ENCODE measurements at places on chromosomes 12 and 14.

- DNase-seq = no peak
Measured at GRCh38 chr12:1657688-1658087, 28.7 kb downstream of the WNT5B start.

DNA sequence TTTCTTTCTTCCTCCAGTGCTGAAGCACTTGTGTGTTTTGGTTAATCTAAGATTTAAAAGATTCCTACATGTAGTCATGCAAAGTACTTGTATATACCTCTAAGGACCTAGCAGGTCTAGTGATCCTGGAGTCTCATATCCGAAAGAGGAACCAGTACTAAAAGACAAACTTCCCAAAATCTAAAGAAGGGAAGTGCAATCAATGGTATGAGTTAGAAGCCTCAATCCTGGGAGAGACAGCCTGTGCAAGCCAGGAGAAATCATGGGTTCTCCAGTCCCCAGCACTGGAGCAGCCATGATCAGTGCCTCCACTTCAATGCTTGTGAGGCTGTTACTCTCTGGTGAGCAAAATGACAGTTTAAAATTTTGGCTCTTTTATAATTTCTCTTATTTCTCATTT is 277.4 kb downstream of the DAD1 start:
- no peak for DNase-seq

GRCh38 chr12:24933694-24934407 is 15.1 kb downstream of the BCAT1 start:
- no peak for DNase-seq

DNA sequence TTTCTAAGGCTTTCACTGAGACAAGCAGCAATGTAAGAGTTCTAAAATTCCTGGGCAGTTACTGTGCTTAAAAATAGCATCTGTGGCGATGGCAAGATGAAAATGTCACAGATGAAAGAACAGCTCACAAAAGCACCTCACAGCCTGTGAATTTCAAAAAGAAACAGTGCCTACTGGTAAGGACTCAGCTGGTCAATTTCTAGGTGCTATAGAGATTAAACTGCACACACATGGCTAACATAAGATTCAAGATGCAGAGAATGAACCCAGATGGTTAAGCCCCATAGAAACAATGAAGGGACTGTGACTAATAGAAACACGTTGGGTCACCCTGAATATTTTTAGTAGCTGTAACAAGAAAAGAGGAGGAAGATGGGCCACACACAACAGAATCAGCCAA is 12.0 kb upstream of the IL26 start:
- no peak for DNase-seq

DNA sequence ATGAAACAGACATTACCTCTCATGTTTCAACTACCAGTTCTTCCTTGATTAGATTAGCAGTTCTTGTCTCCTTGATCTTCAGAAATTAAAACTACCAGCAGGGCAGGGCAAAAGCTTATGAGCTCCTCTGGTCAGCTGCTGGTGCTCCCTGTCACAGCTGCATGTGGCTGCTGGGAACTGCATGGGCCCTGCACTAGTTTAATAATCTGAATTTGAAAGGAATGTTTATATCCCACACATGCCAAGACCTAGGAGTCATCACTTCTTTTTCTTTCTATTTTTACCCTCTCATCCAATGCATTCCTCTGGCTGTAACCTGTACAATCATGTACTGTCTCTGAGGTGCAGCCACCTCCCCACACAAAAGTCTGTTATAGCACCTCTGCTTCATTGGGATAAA is 73.9 kb downstream of the ARMH4 start:
- DNase-seq = peak; percentile 59

DNA sequence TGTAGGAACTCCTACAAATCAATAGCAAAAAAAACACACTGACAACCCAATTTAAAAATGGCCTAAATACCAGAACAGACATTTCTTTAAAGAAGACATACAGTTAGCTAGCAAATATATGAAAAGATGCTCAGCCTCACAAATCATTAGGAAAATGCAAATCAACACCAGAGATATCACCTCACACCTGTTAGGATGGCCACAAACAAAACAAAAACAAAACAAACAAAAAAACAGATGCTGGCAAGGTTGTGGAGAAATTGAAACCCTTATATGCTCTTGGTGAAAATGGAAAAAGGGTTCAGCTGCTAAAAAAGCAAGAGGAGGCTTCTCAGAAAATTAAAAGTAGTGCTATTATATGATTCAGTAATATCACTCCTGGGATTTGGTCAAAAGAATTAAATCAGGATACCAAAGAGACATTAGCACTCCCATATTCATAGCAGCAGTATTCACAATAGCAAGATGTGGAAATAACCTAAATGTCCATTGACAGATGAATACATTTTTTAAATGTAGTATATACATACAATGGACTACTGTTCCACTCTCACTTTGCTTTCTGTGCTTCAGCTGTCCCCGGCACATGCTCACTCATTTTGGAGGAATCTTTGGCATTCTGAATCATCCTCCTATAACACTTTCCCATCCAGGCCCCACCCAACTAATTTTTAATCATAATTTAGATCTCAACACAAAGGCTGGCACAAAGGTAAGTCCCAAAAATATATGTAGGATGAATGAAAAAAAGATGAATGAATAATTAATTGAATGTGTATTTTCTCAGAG is 99.1 kb downstream of the SYT1 start:
- DNase-seq = peak; percentile 26

DNA sequence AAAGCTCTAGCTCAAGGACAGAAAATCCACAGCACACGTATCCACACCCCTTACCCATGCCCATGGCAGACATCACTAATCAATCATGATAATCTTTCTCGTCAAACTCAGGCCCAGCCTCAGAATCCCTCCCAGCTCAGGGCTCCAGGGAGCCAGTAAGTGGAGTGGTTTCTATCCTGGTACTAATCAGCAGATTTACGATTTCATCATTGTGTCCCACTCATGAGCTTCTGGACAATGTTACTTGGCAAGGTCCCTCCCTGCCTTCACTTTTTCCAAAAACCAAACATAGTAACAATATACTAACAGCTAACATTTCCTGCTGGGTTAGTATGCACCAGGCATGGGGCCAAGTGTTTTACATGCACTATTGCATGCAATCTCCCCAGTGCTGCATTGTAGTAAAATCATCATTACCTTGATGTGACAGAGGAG is 45.8 kb upstream of the NCOR2 start:
- DNase-seq = peak; percentile 78

DNA sequence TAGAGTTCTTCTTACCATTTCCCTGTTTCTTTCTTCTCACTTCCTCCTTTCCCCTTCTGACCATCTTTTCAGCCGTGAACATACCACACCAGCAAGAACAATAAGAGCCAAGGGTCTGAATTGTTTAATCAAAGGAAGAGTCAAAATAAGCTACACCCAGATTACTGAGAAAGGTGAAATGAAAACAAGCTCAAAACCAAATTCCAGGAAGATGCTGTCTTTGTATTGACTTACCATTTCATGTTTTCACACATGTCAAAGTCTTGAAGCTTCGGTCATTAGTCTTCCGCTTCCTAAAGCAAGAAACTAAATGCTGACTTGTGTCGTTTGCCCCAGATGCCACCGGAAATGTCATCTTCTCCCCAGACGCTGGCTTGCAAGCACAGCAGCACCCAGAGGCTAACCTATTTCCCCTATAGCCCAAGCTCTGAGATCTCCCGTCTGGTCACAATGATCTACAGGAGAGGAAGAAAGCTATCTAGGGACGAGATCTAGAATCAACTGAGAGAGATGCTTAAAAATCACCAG is 136.5 kb upstream of the AMIGO2 start:
- DNase-seq = no peak

DNA sequence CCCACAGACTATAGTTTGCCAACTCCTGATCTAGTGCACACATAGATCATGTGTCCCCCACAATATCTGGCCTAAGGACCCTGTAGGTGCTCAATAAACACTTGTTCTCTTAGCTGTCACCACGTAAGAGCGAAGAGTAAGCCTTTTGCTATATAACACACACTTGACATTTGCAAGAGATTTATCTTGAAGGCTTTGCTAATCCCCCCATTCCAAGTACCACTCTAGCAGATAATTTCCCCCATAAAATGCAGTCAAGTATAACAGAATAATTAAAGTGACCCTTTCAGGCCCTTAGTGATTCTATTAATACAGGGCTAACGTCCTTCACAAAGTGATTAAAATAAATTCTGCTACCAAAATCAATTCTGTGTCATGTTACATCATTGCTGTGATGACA is 87.5 kb downstream of the PLXNC1 start:
- no peak for DNase-seq

DNA sequence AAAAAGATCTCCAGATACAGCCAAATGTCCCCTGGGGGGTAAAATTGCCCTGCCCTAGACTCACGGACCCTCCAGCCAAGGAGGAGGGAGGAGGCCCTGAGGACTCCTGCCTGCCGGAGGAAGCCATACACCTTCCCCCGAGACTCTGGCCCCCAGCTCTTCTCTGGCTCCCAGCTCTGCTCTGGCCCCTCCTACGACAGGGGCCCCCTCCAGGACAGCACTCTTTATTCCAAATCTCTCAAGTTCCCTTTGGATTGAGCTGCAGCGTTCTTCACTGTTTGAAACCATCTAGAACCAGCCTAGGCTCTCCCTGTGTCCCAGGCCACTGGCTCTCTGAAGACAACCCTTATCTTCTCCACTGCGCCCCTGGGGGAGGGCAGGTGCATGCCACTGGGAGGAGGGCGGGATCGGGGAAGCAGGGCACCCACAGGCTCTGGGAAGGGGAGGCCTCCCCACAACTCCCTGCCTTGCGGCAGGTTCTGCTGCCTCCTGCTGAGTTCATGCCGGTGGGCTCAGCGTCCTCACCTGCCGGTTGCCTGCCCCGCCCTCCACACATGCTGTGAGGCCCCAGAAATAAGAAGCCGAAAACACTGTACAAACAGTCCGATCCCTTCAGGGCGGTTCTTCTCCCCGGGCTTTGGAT is 112.7 kb downstream of the DICER1 start:
- no peak for DNase-seq

DNA sequence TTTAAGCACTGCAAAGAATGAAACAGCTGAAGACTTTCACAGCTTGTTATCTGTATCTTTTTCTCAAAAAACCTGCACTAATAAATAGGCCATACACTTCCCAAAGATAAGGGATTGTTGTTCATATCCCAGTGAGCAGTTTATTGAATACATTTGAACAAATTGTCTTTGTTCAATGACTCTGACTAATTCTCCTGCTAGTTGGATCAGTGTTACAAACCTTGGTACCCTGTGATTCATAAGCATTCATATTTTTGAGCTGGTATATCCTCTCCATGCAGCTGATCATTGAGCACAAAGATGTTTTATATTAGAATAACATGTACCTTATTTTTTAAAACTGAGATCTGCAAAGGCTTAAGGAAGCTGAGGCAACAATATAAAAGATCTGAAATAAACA is 58.9 kb upstream of the FSCB start:
- no peak for DNase-seq

DNA sequence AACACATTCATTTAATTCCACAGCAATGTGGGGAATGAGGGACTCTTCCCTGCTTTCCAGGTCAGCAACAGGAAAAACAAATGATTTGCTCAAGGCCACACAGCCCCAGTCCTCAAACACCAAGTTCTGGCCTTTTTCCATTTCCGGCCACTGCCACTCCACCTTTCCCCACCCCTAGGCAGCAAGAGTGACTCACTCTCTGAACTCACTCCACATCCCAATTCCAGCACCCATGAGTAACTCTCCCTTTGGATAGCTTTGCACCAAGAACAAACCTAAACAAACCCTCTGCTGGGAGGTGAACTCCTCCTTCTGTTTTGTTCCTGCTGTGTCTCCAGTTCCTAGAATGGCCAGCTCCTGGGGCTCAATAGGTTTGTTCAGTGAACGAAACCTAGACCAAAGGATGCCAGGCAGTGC is 30.4 kb upstream of the PLEKHG6 start:
- peak; percentile 93 for DNase-seq

DNA sequence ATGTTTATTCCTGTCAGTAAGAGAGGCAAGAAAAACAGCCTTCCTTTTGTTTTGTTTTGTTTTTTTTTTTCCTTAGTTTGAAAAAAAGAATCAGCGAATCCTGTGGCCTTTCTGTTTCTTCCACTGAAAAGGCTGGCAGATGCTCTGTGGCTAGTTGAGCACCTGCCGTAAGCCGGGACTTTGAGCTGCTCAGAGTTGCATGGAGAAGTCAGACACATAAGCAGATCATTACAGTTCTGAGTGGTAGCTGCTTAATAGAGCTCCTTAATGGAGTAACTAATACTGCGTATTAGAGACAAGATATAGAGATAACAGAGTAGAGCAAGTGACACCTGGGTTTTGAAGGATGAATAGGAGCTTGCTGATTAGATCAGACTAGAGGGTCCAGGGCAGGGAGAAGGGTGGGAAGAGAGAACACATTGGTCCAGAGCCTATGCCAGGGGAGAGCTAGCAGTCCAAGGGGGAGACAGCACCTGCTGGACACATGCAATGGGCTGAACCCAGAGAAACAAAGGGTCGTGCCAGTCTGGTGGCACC is 129.4 kb downstream of the TSPAN9 start:
- no peak for DNase-seq

GRCh38 chr12:102474438-102475064 is 5.8 kb downstream of the IGF1 start:
- DNase-seq = peak; percentile 36

DNA sequence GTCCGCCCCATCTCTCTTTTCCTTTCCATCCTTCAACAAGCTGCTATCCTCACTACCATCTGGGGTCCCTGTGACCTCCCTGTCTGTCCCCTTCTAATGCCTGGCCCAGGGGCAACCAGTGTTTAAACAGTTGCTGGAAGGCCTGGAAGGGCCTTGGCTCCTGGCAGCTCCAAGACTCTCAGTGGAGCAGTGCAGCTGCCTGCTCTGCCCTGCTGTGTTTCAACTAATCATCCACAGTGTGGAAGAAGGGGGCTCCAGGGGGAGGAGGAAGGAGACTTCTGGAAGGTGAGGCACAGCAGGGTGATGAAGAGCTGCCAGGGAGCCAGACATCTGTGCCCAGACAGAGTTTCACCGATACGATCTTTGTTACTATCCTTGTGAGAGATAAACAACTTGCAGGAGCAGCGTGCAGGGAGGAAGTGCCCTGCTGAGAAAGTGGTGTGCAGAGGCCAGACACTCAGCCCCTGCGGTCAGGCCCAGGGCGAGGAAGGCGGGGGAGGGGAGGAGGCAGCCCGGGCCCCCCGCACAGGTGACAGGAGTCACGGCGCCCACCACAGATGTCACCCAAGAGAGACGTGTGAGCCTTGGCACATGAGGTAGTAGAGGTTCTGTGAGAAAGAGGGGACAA is 1061.8 kb downstream of the BCL11B start:
- no peak for DNase-seq

- no peak for DNase-seq
Measured at GRCh38 chr12:110579535-110580253, 3.4 kb downstream of the PPTC7 start.

DNA sequence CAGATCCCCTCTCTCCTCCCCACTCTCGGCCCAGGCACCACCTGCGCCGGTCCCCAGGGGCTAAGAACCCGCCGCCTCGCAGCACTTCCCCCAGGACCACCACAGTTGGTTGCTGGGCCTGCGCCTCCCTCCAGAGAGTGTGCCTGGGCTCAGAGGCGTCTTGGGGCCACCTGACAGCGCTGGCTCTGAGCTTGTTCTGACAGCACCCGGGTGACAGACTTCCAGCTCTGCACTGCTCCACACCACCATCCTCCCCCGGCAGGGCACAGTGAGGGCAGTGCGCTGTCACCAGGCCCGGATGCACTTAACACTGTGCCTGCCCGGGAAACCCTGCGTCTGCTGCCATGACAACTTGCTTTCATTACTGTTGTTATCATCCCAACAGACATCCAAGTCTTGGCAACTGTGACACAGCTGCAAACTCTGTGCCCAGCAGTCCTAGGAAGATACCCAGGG is 6.6 kb downstream of the BRF1 start:
- no peak for DNase-seq

Measured in fibroblast of mammary gland (primary cell).